ENCODE measurements at places on chromosomes 1 and 21. TPM values are rescaled to one million over a fixed set of nuclear protein-coding genes. Genes with fewer than 3 reads are reported as not detected.

DNA sequence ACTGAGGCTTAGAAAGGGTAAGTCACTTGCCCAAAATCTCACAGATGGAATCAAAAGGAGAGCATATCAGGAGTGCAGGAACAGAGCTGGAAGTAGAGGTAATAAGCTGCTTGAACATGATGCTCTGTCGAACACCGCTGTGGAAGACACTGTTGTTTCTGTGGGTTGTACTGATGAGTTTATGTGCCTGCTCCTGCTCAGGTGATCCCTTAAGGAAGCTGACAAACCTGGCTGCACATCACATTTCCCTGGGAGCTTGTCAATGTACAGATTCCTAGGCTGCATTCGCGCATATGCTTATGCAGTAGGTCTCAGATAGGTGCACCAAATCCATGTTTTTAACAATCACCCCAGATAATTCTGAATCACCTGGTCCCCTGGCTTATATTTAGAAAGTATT is 79.7 kb downstream of the ZNF326 start:
- DNase-seq: no peak

GRCh38 chr1:119081700-119082099 is 58.8 kb downstream of the WARS2 start:
- DNase-seq: no peak

DNA sequence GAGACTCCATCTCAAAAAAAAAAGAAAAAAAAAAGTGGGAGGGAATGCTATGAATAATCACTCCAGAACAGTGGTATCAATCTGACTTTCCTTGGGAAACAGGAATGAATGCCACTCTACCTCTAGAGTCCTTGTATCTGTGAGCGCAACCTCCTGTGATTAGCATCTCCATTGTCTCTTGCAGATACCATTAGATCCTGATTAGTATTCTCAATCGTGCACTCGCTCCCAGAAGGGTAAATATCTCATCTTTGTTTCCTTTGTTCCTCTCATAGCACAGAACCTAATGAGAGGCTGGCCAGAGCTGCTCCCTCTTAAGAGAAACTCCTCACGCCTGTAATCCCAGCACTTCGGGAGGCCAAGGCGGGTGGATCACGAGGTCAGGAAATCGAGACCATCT is 184.4 kb upstream of the KCNK2 start:
- no peak for DNase-seq

DNA sequence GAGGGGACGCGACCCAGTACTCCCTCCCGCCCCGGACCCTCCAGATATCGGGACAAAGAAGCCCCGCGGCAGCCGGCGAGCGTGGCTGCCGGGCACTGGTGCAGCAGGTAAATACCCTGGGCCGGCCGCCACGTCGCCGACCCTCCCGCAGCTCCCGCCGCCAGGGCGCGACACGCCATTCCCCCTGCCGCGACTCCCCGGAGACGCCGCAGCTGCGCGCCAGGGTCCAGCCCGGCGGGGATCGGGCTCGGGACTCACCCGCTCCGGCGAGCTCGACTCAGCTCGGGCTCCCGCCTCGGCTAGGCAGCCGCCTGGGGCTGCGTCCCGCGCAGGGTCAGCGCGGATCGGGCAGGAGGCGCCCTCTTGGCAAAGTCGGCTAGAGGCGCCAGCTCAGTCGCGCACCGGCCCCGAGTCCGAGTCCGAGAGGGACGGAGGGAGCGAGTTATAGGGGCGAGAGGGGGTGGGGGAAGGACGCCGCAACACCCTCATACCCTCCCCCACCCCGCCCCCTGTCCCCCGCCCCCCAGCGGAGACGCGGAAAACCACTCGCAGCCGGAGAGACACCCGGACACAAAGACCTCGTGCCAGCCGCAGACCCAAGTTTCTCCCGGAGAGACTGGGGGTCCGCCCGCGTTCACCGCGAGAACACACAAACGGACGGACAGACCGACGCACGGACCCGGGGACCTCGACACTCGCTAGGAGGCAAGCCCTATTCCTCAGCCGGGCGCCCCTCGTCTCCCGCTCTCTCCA is 985 bp downstream of the SYT6 start:
- DNase-seq: no peak

GRCh38 chr1:46582972-46583371 is 21.1 kb downstream of the MKNK1 start:
- DNase-seq: no peak

GRCh38 chr1:2891923-2892448 is 90.5 kb upstream of the TTC34 start:
- no peak for DNase-seq

DNA sequence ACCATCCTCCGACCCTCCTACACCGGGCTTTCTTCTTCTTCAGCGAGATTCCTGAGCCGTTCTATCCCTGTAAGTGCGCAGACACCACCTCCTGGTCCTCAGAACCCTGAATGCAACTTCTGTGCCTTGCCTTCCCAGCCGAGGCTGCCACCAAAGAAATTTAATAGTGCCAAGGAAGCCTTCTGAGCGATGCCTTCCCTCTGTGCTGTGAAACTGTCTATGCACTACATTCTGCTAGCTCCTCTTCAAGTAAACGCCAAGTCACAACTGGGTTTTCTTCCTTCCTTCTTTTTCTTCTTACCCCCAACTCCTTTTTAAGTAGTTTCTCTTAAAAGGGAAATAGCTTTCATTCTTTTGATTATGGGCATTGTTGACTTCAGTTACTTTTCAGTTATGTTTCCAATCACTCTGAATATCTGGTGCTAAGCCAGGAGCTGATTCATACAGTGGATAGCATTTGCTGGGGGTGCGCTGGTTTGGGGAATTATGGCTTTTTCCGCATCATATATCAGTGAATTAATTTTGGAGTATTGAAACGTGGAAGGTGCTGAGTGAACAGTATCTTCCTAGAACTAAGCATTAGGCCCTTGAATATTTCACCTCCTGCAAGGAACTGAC is 38.6 kb upstream of the GPR88 start:
- no peak for DNase-seq

- DNase-seq: no peak
These were observed 9.0 kb downstream of the TRIM67 start for GRCh38 chr1:231170875-231171274.

DNA sequence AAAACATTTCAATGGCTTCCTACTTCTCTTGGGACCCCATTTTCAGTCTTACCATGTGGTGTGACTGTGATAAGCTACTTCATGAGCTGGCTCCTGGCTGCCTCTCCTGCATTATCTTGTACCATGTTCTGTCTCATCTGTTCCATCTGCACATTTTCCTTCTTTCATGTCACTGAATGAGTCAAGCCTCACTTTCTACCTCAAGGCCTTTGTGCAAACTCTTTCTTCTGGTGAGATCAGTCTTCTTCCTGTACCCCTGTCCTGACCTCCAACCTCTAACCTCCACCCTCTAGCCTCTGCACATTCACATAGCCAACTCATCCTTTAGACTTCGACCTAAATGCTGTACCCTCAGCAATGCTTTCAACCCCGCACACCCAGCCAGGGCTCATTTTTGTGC is 9.6 kb upstream of the FAM78B start:
- no peak for DNase-seq

DNA sequence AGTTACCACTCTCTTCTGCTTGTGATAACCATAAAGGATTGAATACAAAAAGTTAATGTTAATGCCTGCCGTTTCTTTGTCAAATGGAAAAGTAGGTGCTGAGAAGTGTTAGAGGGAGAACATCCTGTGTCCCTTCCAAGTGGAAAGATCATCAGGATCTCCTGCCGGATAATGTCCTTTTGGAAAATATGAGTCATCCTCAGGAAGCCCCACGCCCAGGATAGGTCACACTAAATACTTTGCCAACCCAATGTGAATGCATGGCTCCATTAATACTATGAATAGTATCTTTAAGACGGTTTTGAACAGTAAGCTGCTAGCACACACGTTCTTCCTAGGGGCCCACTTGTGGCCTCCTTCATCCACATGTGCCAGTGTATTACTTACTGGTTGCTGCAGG is 279.5 kb downstream of the ZNF326 start:
- no peak for DNase-seq

GRCh38 chr1:230717251-230717650 is 3.3 kb upstream of the AGT start:
- DNase-seq: no peak

DNA sequence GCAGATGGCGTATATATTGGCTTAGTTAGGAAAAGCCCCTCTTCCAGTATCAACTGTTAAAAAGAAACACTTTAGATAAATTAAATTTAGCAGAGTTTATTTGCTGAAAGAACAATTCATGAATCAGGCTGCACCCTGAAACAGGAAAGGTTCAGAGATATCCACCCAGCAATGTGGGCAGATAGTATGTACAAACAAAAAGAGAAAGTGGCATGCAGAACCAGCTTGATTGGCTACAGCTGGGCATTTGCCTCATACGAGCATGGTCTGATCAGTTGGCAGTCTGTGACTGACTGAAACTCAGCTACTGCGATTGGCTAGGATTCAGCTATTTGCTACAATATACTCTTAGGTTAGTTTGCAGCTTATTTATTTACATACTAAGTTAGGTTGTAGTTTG is 98.2 kb downstream of the ZC3H11B start:
- DNase-seq: no peak

- no peak for DNase-seq
These were observed 58.5 kb downstream of the LPAR3 start for GRCh38 chr1:84834419-84835064.

GRCh38 chr1:15916916-15917315 is 59.0 kb downstream of the ZBTB17 start:
- DNase-seq: no peak

DNA sequence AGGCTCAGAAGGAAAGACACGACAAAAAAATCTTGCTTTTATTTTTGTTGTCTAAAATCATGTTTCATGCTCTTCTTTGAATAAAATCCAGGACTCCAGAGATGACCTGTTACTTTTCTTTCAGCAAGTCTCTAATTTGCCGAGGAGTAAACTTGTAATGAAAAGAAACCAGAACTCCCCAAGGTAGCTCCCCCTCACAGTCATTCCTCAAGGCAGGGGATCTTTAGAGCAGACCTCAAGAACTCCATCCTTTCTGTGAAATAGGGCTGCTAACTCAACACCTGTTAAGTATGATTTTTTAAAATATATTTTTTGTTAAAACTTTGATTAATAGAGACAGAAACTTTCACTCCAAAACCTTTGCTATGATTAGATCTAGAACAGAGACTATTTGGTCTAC is 82.7 kb upstream of the ABCD3 start:
- DNase-seq: no peak

DNA sequence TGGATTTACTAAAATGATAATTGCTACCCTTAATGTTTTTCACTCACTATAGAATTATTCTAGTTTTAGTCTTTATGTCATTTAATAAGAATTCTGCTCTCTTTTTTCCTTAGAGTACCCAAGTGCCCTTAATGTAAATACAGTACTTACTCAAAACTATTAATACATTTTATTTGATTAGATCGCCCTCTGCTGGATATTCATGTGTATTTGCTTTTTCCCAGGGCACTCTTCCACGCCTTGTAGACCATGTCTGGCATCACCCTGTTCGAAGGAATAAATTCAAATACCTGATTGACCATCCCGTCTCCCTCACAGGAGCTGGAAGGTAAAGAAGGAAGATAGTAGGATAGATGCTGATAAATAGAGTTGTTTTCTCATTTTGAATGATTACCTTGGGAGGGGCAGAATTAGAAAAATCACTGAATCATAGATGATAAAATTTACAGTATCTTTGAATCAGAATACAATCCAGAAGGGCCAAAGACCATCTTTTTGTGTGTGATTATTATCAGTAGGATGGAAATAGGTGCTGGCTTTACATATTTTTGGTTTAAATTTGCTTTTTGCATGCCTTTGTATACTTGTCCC is 4.1 kb downstream of the AXDND1 start:
- DNase-seq: no peak

DNA sequence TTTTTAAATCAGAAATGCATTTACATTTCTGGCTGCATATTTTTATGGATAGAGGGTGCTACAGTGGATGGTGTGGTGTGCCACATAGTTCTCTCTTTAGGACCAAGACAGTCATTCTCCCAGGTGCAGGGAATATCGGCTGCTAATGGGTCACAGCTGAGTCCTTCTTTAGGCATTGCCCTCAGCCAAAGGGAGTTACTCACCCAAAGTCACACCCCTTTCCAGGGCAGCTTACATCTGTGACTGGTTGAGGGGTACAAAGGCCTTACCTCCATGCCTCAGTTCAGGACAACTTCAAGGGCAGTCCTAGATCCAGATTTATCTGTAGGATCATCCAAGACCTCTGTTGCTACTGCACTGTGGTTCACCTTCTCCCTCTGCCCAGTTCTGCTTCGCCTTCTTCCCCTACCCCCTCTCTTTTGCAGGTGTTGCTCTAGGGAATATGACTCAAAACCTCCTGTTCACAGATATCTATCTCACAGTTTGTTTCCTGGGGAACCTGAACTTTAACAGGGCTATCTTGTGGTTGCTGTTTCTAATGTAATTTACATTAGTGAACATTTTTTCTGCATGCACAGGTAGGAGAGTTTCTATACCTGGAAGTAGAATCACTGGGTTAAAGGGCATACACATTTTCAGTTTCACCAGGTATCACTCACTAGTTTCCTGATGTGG is 413.9 kb downstream of the RPS6KC1 start:
- no peak for DNase-seq

DNA sequence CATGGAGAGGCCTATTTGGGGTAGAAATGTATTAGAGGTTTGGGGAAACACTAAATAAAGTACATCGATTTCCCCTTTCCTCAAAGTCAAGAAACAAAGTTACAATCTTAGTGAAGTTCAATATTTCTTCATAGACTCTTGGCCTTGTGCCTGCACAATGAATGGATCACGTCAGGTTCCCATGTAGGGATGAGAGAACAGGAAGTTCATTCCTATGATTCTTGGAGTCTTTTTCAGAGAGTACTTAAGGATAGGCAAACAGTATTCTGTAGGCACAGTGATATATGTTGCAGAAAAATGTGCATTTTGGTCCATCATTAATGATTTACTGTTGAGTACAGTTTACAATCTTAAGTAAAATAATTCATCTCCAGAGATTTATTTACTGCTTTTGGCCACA is 275.5 kb downstream of the RGS7 start:
- DNase-seq: no peak

ZFP69B gene
- total RNA-seq: 2.6 TPM

KRTAP12-2 gene
- total RNA-seq: not detected

GLIS1 gene
- total RNA-seq: 2.7 TPM

TAS1R1 gene
- not detected for total RNA-seq

ALG14 gene
- 1.7 TPM for total RNA-seq

ERICH3 gene
- 0.14 TPM for total RNA-seq

OR2L3 gene
- not detected for total RNA-seq

CELA3B gene
- not detected for total RNA-seq

PLK3 gene
- total RNA-seq: 25.5 TPM

CYP4Z1 gene
- total RNA-seq: not detected

DTL gene
- total RNA-seq: 31.5 TPM

ZBTB8B gene
- 0.23 TPM for total RNA-seq

C1orf87 gene
- total RNA-seq: 0.17 TPM

AK5 gene
- 25.0 TPM for total RNA-seq

ZNF326 gene
- 7.6 TPM for total RNA-seq

CCDC190 gene
- not detected for total RNA-seq

MXRA8 gene
- total RNA-seq: 137 TPM

SLC30A2 gene
- not detected for total RNA-seq

Data from epithelial cell of proximal tubule (primary cell).